LNCaP clone FGC (cell line): ENCODE measurements at places on chromosomes 3 and 15.

GRCh38 chr15:77599899-77600298 is 32.8 kb downstream of the LINGO1 start:
- no peak for DNase-seq

- DNase-seq, result no peak
Measured at GRCh38 chr3:128621234-128621633, 29.4 kb downstream of the RPN1 start.

DNA sequence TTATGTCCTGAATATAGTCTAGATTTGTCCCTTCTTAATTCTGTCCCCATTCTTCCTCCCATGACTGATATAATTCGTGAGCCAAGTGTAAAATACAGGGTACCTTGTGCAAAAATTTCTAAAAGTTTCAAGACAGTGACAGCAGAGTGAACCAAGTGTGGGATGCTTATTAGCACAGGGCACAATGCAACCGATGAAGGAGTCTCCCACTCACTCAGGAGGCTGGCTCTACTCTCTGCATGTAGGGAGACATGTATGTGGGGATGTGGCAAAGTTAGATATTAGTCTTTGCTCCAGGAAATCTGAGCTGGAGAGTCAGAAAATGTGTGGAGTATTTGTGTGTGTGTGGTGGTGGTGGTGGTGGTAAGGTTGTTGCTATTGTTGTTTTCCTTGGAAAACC is 305.9 kb downstream of the CHL1 start:
- no peak for DNase-seq

GRCh38 chr15:46039703-46040102 is 404.9 kb downstream of the SQOR start:
- no peak for DNase-seq

- no peak for DNase-seq
Measured at GRCh38 chr15:76177491-76178040, 117.8 kb downstream of the TMEM266 start.

GRCh38 chr3:168608926-168609325 is 513.2 kb upstream of the GOLIM4 start:
- DNase-seq, result no peak

DNA sequence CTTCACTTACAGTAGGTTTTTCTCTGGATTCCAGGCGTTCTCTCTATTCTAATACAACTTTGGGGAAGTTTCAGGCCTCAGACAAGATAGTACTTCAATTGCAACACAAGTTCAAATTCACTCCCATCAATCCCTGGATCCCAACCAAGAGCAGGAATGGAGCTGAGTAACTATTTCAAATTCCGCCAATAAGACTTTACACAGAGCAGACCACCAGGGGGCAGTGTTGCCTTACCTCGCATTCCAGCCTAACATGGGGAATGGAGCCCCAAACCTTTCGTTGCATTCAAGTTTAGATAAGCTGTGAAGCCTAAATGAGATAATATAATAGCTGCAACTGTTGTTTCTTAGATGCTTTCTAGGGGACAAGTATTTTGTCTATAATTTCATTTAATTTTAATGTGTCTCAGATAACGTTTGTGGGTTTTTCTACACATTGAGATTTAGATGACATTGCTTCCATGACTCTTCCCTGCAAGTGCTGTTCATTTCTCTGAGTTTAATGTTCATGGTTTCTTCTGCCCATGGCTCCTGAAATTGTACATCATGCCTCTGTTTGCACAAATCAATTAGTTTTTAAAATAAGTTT is 186.7 kb downstream of the NSUN3 start:
- DNase-seq, result peak; percentile 47
